ENCODE measurements at places on chromosomes 5 and 9.
A peak's percentile ranks its signal among the peaks of the same experiment; 100 is the strongest.

GRCh38 chr5:78326930-78327329 lies 32.4 kb upstream of the AP3B1 start:
- no peak for DNase-seq

- peak; percentile 98 for DNase-seq
Measured at GRCh38 chr9:24436761-24437160, 108.9 kb downstream of the IZUMO3 start.

DNA sequence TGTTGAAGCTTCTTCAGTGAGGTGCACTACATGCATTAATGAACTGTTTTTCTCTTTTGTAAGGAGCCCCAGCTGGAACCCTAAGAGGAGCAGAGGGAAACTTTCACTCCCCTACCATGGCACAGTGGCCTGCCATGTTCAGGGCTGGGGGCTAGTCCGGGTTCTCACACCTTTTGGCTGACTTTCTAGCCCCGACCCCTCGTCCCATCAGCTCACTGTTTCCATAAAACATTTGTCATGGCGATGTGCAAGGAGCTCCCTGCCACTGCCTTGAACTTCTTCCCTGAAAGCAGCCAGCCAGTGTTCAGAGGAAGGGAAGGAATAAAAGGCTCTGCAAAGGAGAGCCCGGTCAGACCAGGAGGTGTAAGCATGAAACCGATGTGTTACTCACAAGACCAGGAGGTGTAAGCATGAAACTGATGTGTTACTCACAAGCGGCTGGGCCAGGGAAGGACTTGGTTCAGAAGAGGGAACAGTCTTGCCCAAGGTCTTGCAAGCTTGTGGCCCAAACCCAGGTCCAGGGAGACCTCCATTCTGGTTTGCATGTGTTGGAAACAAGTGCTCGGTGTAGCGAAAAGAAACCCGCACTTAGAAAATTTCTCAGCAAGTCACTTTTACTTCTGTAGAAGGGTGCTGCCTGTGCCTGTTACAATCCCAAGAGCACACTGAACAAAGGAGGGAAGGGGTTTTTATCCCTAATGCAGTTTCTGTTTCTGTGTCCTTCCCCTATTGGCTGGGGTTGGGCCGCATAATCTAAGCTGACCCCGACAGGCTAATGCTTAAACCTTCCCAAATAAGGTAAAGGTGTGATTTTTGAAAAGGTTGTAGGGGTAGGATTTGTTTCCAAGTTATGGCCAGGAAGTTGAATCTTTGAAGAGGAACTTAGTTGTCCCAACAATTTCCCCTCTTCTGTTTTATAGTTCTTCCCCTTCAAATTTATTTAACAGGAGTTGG lies 3.4 kb upstream of the ABO start:
- peak; percentile 7 for DNase-seq

- no peak for DNase-seq
Measured at GRCh38 chr5:112548246-112548881, 129.3 kb upstream of the EPB41L4A start.

- no peak for DNase-seq
Measured at GRCh38 chr5:96818125-96818788, 10.5 kb upstream of the ERAP1 start.

- no peak for DNase-seq
Measured at GRCh38 chr5:171592736-171593135, 173.3 kb downstream of the FGF18 start.

GRCh38 chr5:1021136-1021968 lies 12.8 kb downstream of the NKD2 start:
- DNase-seq: peak; percentile 40

GRCh38 chr9:70954126-70954525 lies 167.3 kb downstream of the TRPM3 start:
- peak; percentile 98 for DNase-seq

GRCh38 chr5:9832921-9833320 lies 202.8 kb upstream of the TAS2R1 start:
- DNase-seq: peak; percentile 97

GRCh38 chr9:100277166-100277979 lies 75.4 kb downstream of the TEX10 start:
- no peak for DNase-seq

GRCh38 chr5:40307920-40308319 lies 371.8 kb upstream of the PTGER4 start:
- peak; percentile 10 for DNase-seq

GRCh38 chr9:33782395-33783152 lies 12.8 kb upstream of the PRSS3 start:
- no peak for DNase-seq

- no peak for DNase-seq
Measured at GRCh38 chr5:1199340-1199648, 2.1 kb upstream of the SLC6A19 start.

DNA sequence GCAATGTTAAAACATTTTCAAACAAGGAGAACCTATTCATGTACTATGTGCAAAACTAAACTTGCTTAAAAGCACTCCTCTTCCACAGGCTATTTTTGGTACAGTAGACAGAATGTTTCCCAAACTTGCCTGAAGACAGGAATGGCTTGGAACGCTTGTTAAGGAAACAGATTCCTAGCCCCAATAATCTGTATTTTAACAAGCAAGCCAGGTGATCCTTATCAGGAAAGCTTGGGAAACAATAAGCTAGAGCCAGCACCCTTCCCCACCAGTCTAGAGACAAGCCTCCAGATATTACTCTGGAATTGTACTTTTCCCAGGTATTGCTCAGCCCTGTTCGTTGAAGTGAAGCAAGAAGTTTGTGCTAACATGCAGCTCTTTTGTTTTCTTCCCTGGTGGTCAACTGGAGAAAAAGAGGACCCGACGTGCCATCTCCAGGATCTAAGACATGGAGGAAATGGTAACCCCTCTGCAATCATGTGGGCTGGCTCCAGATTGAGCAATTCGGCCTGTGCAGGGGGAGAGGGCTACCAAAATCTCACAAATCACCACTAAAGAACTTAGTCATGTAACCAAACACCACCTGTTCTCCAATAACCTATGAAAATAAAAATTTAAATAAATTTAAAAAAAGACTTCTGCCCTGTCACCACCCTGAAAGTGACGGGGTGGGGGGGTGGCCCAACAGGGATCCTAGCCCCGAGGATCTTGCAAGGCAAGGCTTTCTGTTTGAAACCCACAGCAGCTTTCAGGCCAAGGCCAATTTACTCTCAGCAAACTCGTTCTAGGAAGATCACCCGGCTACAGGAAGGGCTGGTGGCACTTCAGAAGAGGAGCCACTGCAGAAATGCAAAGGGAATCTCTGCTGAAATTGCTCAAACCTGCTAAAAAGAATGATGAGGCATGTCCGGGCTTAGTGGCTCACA lies 48.6 kb downstream of the SHB start:
- DNase-seq: no peak

GRCh38 chr5:2009986-2010914 lies 127.5 kb upstream of the IRX4 start:
- no peak for DNase-seq
